Psoas muscle (tissue), 8 donors: ENCODE measurements at places on chromosomes 1 and 21. TPM values are rescaled to one million over a fixed set of nuclear protein-coding genes. Genes with fewer than 3 reads are reported as not detected.

- no peak for DNase-seq
Observed at GRCh38 chr1:98129491-98129890, 208.7 kb upstream of the DPYD start.

DNA sequence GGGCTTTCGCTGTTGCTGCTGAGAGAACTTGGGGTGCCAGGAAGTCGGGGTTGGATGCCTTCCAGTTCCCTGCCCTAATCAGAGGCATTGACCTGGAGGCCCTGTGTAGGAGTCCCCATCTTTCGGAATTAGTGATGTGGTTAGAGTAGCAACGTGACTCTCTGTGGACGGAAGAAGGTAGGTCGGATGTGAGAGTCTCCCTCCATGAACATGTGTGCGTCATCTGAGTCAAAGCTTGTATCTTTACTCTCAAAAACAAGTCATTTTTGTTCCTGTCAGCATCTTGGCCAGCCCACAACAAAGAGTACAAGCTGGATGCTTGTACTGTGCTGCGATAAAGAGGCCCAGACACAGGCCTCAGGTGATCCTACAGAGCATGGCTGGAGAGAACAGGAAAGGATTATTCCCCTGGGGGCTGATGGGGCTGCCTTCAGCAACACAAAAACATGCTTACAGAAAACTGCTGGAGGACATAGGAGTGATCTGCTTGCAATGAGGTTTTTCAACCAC lies 31.0 kb upstream of the IL10 start:
- no peak for DNase-seq

- no peak for DNase-seq
Observed at GRCh38 chr1:190472494-190472893, 5.2 kb downstream of the BRINP3 start.

DNA sequence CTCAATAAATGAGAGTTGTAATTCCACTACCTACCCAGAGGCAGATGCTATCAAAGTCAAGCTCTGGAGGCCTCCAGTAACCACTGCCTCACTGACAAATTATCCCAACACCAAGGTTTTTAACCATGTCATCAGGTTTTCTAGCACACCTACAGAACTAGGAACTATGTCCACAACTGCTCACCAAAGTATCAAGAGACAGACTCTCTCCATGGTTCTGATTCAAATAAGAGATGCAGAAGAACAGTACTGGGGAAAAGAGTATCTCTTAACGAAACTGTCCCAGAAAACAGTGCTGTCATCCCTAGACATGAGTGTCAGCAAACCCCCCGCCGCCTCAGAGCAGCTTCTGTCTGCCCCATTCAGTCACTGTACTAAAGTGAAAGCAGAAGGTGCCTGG lies 301.7 kb downstream of the OMA1 start:
- DNase-seq, result no peak

GRCh38 chr21:39818557-39818956 lies 48.7 kb upstream of the PCP4 start:
- DNase-seq, result no peak

DNA sequence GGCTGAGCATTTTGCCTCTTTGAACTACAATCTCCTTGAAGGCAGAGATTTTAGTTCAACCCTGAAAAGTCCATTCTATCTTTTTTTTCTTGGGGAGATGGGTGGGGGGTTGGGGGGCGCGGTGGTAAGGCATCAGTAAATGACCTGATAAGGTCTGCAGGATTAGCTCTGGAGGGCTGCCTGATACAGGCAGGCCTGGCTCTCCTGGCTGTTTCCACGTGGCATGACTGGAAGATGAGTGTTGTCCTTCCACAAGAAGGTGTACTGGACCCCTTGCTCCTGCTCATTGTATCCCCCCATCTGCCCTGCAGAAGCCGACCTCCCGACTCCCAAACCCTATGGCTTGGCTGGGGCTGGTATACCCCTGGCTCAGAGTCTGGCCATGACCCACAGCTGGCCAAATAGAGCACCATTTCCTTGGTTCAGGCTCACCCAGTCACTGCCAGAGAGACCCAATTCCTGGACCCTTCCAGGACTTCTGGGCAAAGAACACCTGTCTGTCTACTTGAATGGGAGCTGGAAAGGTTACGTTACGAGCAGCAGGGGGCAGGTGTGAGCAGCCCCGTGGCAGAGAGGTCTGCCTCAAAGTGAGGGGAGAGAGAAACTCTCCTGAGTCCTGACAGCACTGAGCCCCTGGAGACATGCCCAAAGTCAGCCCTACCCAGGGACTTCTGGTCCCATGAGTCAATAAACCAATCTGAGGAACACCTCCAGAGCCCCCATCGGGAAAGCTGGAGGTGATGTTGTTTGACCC lies 17.0 kb downstream of the DHRS3 start:
- DNase-seq, result no peak

- DNase-seq, result no peak
Observed at GRCh38 chr1:234618737-234619049, 8.7 kb upstream of the IRF2BP2 start.

- DNase-seq, result no peak
Observed at GRCh38 chr1:167054531-167054930, 35.6 kb downstream of the GPA33 start.

DNA sequence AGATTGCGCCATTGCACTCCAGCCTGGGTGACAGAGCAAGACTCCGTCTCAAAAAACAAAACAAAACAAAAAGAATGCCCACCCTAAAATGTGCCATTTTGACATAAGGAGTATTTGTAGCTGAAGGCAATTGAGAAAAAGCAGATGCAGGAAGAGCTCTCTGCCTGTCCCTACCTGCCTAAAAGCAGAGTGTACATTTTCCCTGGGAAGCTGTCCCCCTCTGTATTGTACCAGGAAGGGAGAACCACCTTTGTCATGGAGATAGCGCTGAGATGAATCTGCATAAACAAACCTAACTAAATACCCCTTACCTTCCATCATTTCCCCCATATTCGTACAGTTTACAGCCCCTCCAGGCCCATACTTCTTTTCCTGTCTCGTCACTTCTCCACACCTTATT lies 94.4 kb upstream of the SLC45A1 start:
- no peak for DNase-seq

DNA sequence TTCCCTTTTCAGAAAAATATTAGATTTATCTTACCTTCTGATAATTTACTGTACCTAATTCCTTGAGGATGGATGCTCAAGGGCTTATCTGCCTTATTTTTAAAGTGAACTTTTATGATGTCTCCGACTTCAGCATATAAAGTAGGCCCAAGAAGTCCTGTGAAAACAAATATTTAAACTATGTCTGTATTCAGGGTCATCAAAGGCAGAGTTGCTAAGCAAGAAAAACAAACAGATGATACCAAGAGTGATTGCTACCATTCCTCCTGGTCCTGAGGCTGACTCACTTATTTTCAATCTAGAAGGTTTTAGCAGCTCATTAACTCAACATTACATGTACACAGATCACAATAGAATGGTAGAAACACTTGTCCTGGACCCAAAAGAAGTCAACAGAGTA lies 14.1 kb downstream of the F5 start:
- DNase-seq, result no peak

NKAIN1 gene
- 11.9 TPM for total RNA-seq

CELA3A gene
- not detected for total RNA-seq

NCMAP gene
- not detected for total RNA-seq
